Breast epithelium (tissue), 4 donors: ENCODE measurements at places on chromosomes 7 and 10.

DNA sequence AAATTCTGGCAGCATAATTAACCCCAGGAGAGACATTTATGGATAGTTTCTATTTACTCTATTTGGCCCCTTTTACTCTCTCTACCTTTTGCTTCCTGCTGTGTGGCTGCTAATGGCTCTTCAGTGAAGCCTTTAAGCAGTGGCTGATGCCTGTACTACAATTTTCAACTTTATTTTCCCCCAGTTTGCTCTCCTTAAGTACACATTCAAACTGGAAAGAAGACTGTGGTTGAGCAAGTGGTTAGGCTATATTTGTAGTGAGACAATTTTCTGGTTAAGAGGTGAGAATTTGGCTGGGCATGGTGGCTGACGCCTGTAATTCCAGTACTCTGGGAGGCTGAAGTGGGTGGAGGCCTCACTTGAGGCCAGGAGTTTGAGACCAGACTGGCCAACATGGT lies 8.5 kb upstream of the RSBN1L start:
- DNase-seq = no peak

GRCh38 chr7:24381894-24382505 lies 98.0 kb downstream of the NPY start:
- DNase-seq = no peak

DNA sequence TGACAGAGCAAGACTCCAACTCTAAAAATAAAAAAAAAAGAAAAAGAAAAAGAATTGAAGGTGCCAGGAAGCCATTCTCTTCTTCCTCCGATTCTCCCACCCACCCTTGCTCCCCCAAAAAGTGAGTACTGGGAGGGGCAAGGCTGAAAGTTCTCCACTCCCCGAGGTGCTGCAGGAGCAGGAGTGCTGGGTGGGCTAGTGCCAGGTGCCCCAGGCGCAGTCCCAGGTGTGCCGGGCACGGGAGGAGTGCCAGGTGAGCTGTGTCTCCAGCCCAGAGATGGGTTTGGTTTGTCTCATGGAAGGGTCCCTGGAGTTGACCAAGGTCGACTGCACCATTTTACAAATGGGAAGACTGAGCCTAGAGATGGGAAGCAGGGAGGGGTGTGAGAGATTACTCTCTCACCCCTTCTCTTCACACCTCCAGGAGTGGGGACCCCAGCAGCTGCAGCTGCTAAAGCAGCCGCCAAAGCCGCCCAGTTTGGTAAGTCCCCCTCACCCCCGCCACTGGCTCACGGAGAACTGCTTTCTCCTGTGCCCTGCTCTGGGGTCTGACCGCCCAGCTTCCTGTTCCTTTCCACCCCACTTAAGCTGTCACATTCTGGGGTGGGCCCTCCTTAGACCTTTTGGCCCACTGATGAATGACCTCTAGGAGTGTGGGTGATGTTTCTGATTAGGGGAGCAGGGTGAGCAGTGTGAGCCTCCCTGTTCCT lies 26.2 kb upstream of the LIMK1 start:
- DNase-seq = no peak

DNA sequence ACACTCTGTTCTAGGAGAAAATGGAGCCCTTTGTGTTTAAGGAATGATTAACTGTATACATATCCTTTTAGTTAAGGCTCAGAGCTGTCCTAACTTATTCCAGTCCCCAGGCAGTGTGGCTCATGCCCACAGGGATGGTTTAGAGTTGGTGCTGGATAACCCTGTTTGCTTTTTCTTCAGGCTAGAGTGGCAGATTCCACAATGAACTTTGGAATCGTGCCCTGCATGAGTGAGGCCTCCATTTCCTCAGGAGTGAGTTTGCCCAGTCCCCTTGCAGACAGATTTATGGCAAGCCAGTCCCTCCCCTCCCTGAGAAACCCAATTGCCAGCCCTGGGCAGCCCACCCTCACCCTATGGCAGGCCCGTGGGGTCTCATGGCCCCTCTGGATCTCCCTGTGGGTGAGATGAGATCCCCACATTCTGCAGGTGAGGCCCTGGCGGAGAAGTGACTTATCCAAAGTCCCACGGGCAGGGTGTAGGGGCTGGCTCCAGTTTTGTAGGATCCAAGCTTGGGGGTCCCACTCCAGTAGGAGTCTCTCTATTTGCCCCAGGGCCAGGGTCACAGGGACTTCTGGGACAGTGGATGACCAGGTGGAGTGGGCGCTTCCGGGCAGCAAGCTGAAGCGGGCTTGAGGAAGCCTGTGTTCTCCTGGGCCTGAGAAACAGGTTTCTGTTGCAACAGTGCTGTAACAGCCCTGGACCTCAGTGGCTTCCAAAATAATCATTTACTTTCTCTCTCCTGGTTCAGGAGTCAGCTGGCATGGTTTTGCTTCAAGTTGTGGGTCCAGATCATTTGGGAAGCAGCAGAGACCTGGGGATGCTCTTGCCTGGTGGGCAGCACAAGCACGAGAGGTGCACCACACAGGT lies 9.0 kb upstream of the COMTD1 start:
- DNase-seq = no peak

GRCh38 chr10:30752481-30752881 lies 122.9 kb upstream of the LYZL2 start:
- no peak for DNase-seq

GRCh38 chr7:51066405-51066882 lies 250.2 kb downstream of the COBL start:
- DNase-seq = no peak

DNA sequence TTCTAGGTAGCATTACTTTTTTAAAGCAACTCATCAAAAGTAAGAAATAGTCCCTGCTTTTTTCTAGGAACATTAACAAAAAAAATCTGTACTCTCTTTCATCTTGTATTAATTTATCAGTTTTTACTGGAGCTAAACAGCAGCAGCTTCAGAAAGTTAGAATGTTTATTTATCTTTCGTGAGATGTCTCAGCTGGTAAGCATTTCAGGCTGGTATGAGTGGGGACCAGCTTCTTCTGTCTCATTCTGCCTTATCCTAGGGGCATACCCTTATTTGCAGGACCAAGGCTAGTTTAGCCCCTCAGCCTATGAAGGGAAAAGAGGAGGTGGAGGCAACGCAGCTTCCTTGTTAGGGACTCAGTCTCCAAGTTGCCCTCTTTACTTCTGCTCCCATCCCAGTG lies 35.1 kb downstream of the LANCL2 start:
- DNase-seq = no peak

DNA sequence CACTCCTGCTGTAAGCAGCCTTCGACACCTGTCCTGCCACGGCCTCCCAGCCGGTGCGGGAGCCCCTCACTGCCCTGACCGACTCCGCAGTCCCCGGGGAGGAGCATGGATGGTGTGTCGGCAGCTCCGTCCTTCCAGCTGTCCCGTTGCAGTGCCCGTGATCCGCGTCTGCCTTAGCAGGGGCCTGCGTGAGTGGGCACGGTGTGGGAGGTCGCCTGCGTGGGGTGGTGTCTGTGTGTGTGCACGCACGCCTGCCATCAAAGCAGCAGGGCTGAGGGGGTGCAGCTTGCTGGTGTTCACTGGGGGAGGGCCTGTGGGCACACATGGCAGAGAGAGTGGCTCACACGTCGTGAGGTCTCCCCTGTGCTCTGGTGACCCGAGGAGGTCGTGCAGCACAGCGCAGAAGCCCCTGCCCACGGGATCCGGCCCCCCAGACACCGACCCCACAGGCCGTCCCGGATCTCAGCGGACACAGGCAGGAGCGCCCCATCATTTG lies 10.3 kb downstream of the MAFK start:
- DNase-seq = no peak

DNA sequence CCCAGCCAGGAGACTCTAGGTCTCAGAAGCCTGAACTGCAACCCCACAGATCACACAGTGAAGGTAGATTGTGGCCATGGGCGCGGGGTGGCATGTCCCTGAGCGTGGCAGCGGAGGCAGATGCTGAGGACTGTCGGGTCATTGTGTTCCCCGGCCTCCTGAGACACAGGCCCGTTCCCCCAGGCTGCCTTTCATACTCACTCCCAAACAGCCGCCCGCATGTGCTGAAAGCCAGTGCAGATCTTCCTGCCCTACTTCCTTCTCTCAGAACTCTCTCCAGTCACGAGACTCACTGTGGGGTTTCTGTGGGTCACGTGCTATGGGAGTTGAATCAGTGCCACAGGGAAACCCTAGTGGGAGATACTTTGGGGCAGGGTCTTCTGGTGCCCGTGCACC lies 48.0 kb downstream of the ZNF467 start:
- no peak for DNase-seq

DNA sequence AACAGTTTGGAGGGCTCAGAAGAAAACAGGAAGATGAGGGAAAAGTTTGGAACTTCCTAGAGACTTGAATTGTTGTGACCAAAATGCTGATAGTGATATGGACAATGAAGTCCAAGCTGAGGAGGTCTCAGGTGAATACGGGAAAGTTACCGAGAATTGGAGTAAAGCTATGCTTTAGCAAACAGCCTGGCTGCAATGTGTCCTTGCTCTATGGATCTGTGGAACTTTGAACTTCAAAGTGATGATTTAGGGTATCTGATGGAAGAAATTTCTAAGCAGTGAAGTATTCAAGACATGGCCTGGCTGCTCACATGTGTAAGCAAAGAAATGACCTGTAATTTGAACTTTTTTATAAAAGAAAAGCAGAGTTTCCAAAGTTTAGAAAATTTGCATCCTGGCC lies 240.2 kb upstream of the KLF14 start:
- DNase-seq = no peak

GRCh38 chr7:139112741-139113250 lies 3.3 kb upstream of the ZC3HAV1 start:
- no peak for DNase-seq

- DNase-seq = no peak
These were observed 33.3 kb downstream of the CTBP2 start for GRCh38 chr10:125127110-125127509.
